ENCODE measurements at places on chromosomes 6 and 20.

- DNase-seq = no peak
These were observed 889.1 kb upstream of the MAP3K7 start for GRCh38 chr6:91476000-91476399.

GRCh38 chr20:11920083-11920482, 2.4 kb downstream of the BTBD3 start:
- DNase-seq = no peak

- no peak for DNase-seq
These were observed 10.7 kb downstream of the PTPRA start for GRCh38 chr20:2883726-2884637.

DNA sequence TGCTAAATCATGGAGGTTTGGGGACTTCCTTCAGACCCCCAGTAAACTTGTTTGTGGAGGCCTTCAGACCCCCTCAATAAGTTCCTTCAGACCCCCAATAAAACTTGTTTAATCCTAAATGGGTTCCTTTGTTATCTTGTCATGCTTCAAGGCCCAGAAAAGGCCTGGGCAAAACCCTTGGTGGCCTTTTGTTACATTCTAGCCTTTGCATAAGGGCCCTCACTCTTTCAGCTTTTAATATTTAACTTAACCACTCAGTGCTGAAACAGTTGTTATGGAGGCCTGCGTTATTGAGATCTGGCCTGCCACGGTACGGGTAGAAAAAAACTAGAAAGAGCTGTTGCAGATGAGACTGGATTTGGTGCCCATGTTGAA, 4.3 kb upstream of the DYNLRB1 start:
- no peak for DNase-seq

GRCh38 chr6:166952121-166952520, 4.2 kb downstream of the RNASET2 start:
- no peak for DNase-seq

- no peak for DNase-seq
These were observed 1.6 kb downstream of the LRRC1 start for GRCh38 chr6:53796451-53796780.

GRCh38 chr6:157665180-157665579, 157.9 kb upstream of the SNX9 start:
- no peak for DNase-seq

GRCh38 chr6:50112981-50113857, 63.5 kb upstream of the DEFB112 start:
- no peak for DNase-seq

- no peak for DNase-seq
These were observed 14.9 kb downstream of the FYN start for GRCh38 chr6:111858347-111858746.

- DNase-seq = peak; percentile 88
These were observed 1358.6 kb upstream of the GJE1 start for GRCh38 chr6:140774080-140774505.

DNA sequence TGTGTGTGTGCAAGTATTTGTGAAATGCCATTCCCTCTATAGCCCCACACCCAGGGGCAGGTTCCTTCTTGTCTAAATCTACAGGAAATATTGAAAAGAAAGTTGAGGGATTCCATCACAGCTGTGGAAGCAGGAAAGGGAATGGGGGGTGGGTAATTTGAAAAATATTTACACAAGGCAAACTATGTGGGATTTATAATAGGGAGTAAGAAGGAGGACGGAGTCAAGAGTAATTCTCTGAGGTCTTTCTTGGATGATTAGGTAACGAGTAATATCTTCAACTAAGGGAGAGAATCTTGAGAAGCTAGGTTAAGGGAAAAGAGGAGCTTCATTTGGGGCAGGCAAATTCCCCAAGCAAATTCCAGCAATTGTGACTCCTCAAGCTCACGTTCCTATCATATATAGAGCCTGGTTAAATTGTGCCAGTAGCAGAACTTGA, 113.5 kb upstream of the SGK1 start:
- DNase-seq = no peak

- DNase-seq = peak; percentile 1
These were observed 580.0 kb upstream of the ZNF337 start for GRCh38 chr20:26276554-26277210.

DNA sequence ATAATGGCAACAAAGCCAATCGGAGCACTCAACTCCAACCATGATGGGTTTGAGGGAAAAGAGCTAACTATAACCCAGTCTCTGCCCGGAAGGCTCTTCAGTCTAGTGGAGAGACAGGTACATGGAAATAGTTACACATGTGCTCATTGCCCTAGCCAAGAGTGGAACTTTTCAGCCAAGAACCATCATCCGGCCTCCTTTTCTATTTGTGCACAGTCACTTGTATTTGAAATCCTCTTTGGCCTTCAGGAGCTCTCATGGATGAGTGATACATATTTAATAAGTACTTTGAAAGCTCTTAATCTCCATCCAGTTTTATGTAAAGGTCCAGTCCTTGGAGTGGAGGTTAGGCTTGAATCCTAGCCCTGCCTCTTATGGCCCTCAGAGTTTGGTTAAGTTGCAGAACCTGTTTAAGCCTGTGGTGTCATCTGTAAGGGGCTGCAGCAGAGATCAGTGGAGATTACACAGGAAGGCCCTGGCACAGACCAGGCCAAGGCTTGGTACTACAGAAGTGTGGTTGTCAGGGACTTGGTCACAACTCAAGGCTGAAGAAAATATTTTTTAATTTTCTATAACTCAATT, 72.3 kb upstream of the SMLR1 start:
- no peak for DNase-seq

GRCh38 chr20:25136643-25137559, 55.0 kb upstream of the VSX1 start:
- peak; percentile 97 for DNase-seq

DNA sequence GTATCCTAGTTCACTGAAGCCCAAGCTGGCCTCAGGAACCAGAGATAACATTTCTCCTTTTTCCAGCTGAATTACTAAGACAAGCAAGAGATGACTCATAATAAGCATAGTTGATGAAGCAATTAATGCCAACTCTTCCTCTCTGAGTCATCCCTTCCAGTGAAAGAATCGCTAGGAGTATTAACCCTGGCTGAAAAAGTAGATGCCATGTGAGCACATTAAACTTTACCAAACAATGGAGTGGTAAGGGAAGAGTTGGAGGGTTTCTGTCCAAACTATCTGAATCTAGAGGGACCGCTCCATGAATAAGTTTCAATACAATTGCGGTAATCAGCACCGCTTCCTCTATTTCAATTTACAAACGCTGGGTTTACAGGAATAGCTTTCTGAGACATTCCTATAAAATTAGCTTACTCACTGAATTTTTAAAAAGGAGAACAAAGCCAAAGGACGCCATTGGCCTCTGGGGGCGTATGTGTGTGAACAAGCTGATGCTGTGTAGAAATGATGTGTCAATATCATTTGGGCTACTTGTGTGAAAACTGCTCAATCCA, 48.3 kb downstream of the ATXN1 start:
- DNase-seq = peak; percentile 97

DNA sequence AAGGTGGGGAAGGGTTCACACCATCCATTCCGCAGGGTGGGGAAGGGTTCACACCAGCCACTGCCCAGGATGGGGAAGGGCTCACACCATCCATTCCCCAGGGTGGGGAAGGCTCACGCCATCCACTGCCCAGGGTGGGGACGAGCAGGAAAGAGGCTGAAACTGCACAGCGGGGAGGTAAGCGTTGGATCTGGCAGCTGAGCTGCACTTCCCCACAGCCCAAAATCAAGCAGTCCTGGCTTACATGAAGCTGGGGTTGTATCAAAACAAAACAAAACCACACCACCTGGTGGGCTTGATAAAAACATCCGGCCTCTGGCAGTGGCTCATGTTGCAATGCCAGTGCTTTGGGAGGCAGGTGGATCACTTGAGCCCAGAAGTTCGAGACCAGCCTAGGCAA, 268.5 kb downstream of the TAF4 start:
- DNase-seq = no peak

DNA sequence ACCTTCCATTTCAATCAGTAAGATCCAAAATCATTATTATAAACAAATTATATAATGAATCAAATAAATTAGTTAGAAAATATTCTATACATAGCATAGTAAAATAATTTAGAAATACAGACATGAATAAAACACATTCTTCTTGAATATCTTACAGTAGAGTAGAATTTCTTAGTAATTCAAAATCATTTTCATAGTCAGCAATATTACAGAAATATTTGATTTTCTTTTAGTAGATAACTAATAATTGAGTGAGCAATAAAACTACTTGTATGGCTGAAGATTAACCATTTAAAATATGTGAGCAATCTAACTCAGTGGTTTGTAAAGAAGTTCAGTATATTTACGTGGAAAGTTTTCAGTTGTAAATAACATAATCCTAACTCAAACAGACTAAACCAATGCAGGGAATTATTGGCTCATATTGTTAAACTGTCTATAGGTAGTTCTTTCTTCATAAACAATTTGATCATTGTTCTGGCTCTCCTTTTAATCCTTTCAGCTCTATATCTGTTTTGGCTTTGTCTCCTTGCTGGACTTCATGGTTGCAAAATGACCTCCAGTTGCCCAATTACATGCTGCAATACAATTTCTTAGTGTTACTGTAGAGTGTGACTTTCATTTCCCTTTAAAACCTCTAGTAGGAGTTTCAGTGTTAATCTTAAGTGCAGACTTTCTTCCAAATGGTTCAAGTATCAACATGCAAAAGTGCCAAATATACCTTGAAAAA, 307.5 kb downstream of the EYS start:
- no peak for DNase-seq

All from fibroblast of the aortic adventitia (primary cell).